ENCODE measurements at places on chromosomes 7 and 10. TPM values are rescaled to one million over a fixed set of nuclear protein-coding genes. Genes with fewer than 3 reads are reported as not detected.

The PRPS1L1 gene
- total RNA-seq, result not detected

The WNT8B gene
- not detected for total RNA-seq

The CLDN3 gene
- 3.8 TPM for total RNA-seq

The PGAM1 gene
- total RNA-seq, result 610 TPM

The PRSS37 gene
- total RNA-seq, result not detected

The CCDC172 gene
- total RNA-seq, result not detected

The SDHAF3 gene
- total RNA-seq, result 20.7 TPM

The ADAP1 gene
- 4.3 TPM for total RNA-seq

Measured in A549 treated with CpdA at 1 μM for 4 hours (cell line).